ENCODE measurements at places on chromosomes 5 and 9.

- DNase-seq: peak; percentile 59
Observed at GRCh38 chr9:128072144-128073021, 4.4 kb downstream of the SLC25A25 start.

- DNase-seq: no peak
Observed at GRCh38 chr5:94310833-94311232, 307.6 kb downstream of the KIAA0825 start.

GRCh38 chr5:79834754-79835714 is 145.4 kb downstream of the CMYA5 start:
- DNase-seq: no peak

GRCh38 chr5:173612948-173613347 is 3.5 kb downstream of the BOD1 start:
- no peak for DNase-seq

DNA sequence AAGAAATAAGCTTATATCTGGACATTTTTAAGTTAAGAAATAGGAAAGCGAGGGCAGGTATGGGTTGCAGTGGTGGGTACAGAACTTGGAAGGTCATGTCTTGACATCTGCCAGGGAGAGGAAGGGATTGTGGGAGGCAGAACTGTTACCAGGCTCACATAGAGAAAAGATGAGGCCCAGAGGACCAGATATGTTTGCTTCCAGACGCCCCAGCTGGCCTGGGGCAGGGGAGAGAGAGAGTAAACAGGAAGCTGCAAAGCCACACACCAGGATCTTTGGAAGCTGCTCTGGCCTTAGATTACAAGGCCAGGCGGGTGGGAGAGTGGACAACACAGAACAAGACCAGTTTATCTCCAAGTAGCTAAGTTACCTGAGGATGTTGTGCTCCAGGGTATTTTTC is 71.2 kb downstream of the MARCHF11 start:
- DNase-seq: no peak

- DNase-seq: no peak
Observed at GRCh38 chr5:38807570-38808483, 38.0 kb upstream of the OSMR start.

GRCh38 chr9:104088416-104088815 is 5.7 kb upstream of the SMC2 start:
- no peak for DNase-seq

DNA sequence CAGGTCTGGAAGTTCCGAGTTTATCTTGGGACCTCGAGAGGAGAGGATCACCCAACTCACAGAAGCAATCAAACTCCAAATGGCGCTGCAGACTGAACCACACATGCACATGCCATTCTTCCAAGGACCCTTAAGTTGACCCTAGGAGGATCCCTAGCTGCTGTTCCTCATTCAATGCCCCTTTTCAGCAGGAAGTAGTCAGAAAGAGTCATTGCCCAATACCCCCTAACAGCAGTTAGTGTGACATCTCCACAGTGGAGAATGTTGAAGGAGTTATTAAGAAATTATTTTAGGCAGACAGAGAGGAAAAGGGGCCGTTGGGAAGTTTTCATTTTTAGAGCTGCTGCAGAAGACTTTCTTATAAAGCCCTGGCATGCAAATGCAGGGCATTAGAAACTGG is 229.9 kb upstream of the DAB2 start:
- DNase-seq: no peak

- DNase-seq: peak; percentile 94
Observed at GRCh38 chr9:71446473-71447411, 321.6 kb downstream of the CEMIP2 start.

DNA sequence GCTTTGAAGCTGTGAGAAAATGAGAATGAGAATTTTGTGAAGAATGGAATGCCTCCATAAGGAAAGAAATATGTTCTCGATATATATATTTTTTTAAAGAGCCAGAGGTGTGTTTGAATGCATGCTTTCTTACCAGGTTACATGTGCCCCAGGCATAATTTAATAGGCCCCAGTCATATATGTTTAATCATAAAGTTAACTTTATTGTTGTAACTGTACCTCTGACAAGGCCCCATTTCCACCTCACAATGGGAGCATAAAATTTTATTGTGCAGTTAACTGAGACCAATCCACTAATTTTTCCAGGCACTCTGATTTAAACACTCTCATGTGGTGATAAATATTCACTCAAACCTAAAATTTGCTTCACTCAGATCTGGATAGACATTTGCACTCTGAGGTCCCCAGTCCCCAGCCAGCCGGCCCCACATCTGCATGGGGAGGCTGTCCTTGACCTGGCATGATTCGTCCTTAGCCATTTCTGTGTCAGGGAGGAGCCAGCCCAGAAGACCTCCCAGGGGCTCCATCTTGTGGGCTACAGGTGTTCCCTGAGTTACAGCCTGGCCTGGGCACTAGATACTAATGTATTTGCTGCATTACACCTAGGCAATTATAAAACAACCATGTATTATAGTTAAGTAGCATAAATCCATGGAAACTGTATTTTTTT is 245.8 kb downstream of the MTRR start:
- no peak for DNase-seq

DNA sequence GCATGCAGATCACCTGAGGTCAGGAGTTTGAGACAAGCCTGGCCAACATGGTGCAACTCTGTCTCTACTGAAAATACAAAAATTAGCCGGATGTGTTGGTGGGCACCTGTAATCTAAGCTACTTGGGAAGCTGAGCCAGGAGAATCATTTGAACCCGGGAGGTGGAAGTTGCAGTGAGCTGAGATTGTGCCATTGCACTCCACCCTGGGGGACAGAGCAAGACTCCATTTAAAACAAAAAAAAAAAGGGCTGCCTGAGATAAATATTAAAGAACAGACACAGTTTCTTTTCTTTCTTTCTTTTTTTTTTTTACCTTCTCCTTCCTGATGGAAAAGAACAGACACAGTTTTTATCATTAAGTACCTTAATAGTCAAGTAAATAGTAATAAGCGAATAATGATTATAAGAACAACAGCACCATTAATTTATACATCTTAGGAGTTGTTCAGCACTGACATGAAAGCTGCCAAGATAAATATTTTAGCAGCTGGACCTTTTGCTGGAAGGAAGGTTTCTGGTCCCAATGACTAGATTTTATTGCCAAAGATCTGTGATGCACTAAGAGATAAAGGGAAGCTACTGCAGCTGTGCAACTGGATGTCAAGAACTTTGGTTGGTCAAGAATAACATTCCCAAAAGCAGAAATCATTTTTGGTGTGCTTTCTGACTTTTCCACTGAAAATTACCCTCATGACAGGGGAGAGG is 7.0 kb downstream of the CENPP start:
- DNase-seq: no peak

- DNase-seq: no peak
Observed at GRCh38 chr5:172736508-172737135, 34.4 kb downstream of the DUSP1 start.

- no peak for DNase-seq
Observed at GRCh38 chr5:2983583-2984300, 232.3 kb upstream of the IRX2 start.

DNA sequence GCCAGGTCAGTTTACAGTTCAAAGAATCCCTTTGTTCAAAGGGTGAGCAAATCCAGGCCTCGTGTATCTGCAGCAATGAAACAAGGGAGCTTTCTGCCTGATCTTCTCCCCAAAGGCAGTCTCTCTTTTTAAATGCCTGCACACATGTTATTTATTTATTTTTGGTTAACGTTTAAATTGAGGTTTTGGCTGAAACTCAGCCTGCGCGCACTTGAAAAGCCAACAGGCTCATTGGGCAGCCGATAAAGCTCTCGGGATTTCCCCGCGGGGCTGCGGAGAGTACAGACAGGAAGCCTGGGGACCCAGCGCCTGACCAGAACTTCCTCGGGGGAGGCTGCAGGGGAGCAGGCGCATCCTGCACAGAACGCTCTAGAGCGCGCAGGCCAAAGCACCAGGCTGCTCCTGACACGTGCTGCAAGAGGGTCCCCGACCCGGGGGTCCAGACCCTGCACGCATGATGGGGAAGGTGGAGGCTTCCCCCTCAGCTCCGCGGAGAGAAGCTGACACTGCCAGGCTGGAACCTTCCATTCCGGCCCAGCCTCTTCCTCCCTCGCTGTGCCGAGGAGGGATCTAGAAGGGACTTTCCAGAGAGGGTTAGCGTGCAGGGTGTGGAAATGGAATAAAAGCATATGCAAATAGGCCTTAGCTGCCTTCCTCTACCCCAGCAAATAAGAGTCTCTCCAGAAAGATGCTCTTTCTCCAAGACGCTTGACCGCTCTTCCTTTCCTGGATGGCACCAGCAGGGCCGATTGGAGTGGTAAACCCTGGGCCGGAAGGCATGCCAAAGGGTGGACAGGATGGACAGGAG is 46.1 kb downstream of the PTTG1 start:
- DNase-seq: peak; percentile 78

DNA sequence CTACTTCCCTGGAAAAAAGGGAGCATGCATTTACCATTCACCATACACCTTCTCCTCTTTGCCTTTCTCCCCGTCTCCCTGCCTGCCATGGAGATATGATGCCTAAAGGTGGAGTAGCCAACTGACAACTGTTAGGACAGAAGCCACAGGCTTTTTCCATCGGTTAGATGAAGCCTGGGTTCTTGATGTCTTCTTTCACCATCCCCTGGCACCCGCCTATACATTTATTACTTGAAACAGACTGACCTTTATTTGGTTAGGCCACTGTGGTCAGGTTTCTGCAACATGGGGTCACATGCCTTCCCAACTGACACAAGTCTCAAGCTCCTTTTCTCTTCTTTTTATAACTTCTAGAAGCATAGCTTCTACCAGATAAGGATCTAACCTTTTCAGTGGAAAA is 7.1 kb downstream of the LCP2 start:
- DNase-seq: no peak

DNA sequence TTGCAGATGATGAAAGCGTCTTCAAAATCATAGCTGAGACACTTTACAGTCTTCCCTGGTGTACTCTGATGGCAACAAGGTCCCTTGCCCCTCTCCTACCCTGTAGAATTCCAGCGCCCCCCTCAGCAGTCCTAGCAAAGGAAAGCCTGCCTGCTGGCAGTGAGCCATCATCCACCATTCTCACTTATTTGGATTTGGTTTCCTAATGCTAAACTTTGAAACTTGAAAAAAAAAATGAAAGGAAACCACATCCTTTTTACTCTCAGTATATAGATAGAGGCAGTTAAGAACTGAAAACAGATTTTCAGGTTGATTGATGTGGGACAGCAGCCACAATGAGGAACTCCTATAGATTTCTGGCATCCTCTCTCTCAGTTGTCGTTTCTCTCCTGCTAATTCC is at the start of gene GZMA:
GZMA (plus strand) TSS at position 299 of the 400 bp plus-strand sequence; CDS start at position 336, 37 bp downstream.
- no peak for DNase-seq

GRCh38 chr5:59042201-59043055 is 459.6 kb downstream of the RAB3C start:
- DNase-seq: no peak

GRCh38 chr5:126267438-126267837 is 155.8 kb upstream of the GRAMD2B start:
- DNase-seq: no peak

DNA sequence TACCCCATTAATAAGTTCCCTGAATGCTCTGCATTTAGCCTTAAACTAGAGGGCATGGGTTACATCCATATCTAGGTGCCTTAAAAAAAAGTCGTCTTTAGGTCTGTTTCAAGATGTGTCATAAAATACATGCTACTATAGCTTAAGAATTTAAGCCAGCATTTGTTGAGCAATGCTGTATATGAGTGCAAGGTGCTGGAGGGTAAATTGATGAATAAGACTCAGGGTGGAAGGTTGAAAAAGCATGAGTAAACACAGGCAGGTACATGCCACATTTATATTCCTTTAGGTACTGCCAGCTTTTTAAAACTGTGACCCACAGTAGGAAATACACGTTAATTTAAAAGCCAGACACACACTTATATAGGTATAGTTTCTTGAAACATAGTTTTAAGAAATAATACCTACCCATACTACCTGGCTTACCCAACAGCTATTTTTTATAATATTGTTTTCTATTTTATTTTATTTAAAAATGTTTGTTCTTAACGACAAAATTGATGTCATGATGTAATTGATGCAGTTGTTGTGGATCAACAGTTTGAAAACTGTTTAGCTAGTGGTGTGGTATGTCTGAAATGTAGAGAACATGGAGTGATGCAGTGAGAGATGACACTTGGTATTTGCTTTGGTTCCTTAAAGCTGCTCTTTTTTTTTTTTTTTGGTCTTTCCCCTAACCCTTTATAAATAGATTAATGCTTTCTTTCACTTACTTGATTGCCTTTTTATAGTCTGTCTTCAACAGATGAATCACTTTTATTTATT is 3.9 kb downstream of the HMGCR start:
- DNase-seq: no peak

- DNase-seq: no peak
Observed at GRCh38 chr5:140631831-140632365, 1.1 kb downstream of the CD14 start.

- no peak for DNase-seq
Observed at GRCh38 chr9:113990570-113990907, 87.6 kb downstream of the AMBP start.

- DNase-seq: peak; percentile 84
Observed at GRCh38 chr5:178590141-178590923, at the start of gene COL23A1. COL23A1 (minus strand) TSS chr5:178590393.

- no peak for DNase-seq
Observed at GRCh38 chr9:3018071-3018470, 174.2 kb upstream of the PUM3 start.

GRCh38 chr9:135183069-135183468 is 95.6 kb downstream of the OLFM1 start:
- no peak for DNase-seq

- DNase-seq: no peak
Observed at GRCh38 chr9:137195525-137196220, 4.9 kb downstream of the TPRN start.

DNA sequence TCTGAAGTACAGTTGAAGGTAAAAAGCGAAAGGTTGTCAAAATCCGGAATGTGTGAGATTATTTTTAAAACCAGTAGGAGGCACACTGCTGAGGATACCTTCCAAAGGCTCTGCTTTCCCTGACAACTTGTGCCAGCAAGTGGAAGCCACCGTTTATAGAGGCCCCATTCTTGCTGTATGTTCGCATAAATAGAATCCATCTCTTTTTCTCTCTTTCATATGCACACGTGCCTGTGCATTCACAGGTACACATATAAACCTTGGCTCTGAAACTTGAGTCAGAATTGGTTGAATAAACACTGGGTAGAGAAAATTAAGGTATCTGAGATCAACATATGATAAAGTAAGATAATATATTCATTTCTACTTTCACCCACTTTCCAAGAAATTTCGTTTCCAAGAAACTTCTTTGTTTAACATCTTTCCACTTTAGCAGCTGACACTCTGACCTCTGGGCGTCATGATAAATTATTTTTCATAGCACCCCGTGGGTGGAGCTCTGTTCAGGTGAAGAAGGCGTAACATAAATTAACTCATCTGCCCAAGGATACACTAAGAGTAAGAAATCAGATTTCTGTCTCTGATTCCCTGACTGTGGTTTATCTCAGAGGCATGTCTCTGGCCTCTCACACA is 63.7 kb upstream of the RICTOR start:
- no peak for DNase-seq

All from posterior cingulate gyrus (tissue), 11 donors.